Large intestine (tissue), 12 donors: ENCODE measurements at places on chromosomes 7 and 10. TPM values are rescaled to one million over a fixed set of nuclear protein-coding genes. Genes with fewer than 3 reads are reported as not detected.

DNA sequence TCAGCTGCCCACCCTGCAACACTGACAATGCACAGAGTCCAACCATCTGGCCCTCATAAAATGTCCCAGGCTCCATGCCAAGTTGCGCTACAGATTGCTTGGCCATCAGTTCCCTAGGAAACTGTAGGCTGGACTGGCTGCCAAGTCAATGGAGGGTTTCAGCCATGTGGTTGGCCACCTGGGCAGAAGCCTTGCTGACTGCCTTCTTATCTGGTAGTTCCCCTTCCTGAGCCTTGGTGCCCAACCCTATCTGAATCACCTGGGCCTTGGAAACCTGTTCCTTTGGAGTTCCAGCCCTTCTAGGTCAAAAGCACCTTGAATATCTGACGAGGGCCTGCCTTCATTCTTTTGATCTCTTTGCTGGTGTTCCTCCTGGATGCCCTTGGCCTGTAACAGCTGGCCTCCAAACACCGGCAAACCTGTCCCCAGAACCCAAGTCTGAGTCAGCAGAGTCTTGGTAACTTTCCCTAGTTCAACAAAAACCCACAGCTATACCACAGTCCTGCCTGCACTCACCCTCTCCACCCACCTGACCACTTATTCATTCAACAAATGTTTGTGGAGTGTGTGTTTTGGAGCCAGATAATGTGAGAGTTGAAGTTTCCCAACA lies 37.4 kb upstream of the KDM7A start:
- H3K27ac ChIP-seq, result no peak overlapping the region
- no peaks in the 10 kb centered on the region for H3K4me1 ChIP-seq
- H3K36me3 ChIP-seq, result no peaks in the 10 kb centered on the region
- H3K4me3 ChIP-seq, result no peak overlapping the region

DNA sequence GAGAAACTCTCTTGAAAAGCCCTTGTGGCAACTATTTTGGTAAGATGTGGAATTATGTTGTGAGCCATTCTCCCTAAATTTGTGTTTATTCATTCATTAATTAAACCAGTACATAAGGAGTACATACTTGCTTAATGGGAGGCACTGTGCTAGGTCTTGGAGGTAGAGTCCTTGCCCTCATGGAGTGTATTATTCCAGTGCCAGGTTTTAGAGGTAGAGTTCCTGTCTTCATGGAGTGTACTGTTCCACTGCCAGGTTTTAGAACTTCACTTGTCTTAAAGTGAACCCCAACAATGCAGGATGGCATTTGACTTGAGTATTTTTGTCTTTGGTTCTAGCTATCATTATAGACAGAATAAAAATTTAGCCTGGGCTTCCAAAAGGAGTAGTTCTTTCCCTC lies 8.8 kb downstream of the MXI1 start:
- no peaks in the 10 kb centered on the region for H3K27me3 ChIP-seq
- H3K36me3 ChIP-seq, result no peaks in the 10 kb centered on the region
- no peak overlapping the region for H3K4me3 ChIP-seq
- peaks cover 55% of the 10 kb centered on the region for H3K4me1 ChIP-seq

- no peaks in the 10 kb centered on the region for H3K27me3 ChIP-seq
- no peak overlapping the region for H3K27ac ChIP-seq
- H3K4me1 ChIP-seq, result peaks cover 3% of the 10 kb centered on the region
- DNase-seq, result no peak
- no peaks in the 10 kb centered on the region for H3K36me3 ChIP-seq
These were observed 48.9 kb downstream of the SNX10 start for GRCh38 chr7:26340476-26341018.

DNA sequence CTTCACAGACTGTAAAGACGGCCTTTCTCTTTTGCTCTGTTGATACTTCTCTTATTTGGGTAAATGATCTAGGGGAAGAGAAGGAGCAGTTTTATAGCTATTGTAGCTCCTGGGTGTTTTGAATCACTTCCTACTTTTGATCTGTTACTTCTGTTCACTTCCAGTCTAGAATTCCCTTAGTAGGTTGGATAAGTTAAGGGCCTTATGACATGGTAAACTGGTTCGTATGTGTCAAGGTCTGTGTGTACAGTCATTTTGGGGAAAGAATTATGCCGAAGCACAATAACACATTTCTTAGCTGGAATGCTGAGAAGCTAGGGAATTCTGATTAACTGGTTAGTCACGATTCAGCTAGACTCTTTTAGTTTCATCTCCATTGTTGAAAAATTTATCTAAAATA lies 8.1 kb downstream of the DENND10 start:
- no peaks in the 10 kb centered on the region for H3K27me3 ChIP-seq

- H3K27ac ChIP-seq, result no peak overlapping the region
- no peak overlapping the region for H3K4me3 ChIP-seq
- H3K27me3 ChIP-seq, result peaks cover 6% of the 10 kb centered on the region
- DNase-seq, result no peak
These were observed 57.6 kb upstream of the LMTK2 start for GRCh38 chr7:98049034-98049433.

GRCh38 chr10:44803862-44804261 lies 107.3 kb upstream of the TMEM72 start:
- no peak overlapping the region for H3K4me3 ChIP-seq
- no peak overlapping the region for H3K27ac ChIP-seq
- no peaks in the 10 kb centered on the region for H3K36me3 ChIP-seq
- DNase-seq, result no peak

GRCh38 chr10:74333174-74333573 lies 182.2 kb downstream of the ADK start:
- no peaks in the 10 kb centered on the region for H3K4me1 ChIP-seq
- peaks cover 2% of the 10 kb centered on the region for H3K36me3 ChIP-seq
- DNase-seq, result no peak
- H3K4me3 ChIP-seq, result no peak overlapping the region
- no peak overlapping the region for H3K27ac ChIP-seq

GRCh38 chr10:76205361-76205760 lies 773.9 kb downstream of the LRMDA start:
- H3K4me3 ChIP-seq, result no peak overlapping the region
- no peaks in the 10 kb centered on the region for H3K27me3 ChIP-seq
- H3K36me3 ChIP-seq, result no peaks in the 10 kb centered on the region
- no peak for DNase-seq
- H3K4me1 ChIP-seq, result no peaks in the 10 kb centered on the region
- no peak overlapping the region for H3K27ac ChIP-seq

GRCh38 chr7:107579885-107580715 lies at the start of gene BCAP29:
BCAP29 (plus strand) TSS chr7:107580246; CDS start chr7:107580773, 527 bp downstream.
- no peaks in the 10 kb centered on the region for H3K4me1 ChIP-seq
- peak; percentile 88 for DNase-seq
- no peaks in the 10 kb centered on the region for H3K27me3 ChIP-seq
- H3K36me3 ChIP-seq, result peaks cover 8% of the 10 kb centered on the region

REEP3 gene
- polyA plus RNA-seq, result 49.1 TPM
